Caco-2 (cell line): ENCODE measurements at places on chromosomes 2 and 18.

- DNase-seq, result no peak
These were observed 331.1 kb downstream of the FSIP2 start for GRCh38 chr2:186069676-186070075.

DNA sequence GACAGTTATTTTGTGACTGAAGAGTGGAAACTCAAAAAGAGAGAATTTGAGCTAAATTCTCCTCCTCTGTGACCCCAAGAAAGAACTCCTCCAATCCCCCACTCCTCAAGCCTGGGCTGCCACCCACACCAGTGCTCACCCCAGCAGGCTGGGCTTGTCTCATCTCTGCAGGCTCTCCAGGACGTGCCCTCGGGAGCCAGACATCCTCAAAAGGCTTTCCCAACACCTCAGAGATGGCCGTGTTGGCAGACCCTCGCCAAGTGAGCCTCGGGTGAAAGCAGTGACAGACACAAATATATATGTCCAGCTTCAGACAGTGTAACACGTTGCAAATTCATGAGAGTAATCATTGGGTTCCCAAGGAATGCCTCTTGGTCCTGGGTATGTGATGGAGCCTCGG, 377.7 kb upstream of the SALL3 start:
- no peak for DNase-seq

DNA sequence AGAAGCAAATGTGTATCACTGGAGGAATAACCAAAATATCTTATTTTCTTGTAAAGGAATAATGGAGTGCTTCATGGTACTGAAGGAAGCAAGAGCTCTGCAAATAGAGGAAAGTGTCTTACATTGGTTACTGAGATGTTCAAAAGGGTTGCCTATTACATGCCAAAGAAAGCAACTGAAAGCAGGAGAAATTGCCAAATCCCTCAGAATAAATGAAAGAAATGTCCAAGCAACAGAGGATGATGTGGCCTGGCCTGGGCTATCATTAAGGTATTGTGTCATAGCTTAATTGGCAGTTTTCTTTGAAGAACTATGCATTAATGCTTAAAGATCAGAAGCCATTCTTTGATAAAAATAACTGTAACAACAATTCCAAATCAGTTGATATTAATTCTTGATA, 173.7 kb downstream of the RAB3GAP1 start:
- no peak for DNase-seq

DNA sequence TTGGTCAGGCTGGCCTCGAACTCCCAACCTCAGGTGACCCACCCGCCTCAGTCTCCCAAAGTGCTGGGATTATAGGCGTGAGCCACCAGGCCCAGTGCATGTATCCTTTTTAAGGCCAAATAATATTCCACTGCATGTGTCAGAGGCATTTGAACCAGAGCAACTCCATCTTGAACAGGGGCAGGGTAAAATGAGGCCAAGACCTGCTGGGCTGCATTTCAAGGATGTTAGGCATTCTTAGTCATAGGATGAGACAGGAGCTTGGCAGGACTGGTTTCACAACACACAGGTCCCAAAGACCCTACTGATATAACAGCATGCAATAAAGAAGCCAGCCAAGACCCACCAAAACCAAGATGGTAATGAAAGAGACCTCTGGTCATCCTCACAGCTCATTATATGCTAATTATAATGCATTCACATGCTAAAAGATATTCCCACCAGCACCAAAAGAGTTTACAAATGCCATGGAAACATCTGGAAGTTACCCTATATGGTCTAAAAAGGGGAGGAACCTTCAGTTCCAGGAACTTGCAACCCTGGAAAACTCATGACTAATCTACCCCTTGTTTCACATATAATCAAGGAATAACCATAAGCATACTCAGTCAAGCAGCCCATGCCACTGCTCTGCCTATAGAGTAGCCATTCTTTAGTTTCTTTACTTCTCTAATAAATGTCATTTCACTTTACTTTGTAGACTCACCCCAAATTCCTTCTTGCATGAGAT, 204.6 kb downstream of the RAB3GAP1 start:
- DNase-seq, result no peak

DNA sequence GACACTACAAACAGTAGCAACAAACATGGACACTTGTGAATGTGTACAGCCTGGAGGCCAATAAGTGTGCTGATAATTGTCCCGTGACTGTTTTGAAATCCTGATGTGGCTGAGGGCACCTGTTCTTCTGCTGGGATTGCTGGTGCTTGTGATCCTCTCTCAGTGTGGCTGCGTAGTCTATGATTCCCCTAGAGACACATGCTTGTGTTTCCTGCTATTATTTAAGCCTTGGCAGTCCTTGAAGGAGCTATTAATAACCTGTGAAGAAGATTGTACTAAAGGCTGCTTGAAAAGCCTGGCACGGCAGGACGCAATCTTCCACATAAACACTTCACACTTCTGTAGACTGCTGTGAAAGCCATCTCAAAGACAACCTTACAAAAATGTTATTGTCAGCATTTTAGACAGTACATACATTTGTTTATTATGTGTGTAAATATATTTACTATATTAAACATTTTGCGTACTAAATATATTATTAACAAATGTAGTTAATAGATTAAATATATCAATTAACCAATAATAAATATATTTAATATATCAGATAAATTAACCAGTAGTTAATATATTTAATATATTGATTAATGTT, 71.4 kb downstream of the GALR1 start:
- DNase-seq, result no peak
